ENCODE measurements at places on chromosomes 5 and 9.

DNA sequence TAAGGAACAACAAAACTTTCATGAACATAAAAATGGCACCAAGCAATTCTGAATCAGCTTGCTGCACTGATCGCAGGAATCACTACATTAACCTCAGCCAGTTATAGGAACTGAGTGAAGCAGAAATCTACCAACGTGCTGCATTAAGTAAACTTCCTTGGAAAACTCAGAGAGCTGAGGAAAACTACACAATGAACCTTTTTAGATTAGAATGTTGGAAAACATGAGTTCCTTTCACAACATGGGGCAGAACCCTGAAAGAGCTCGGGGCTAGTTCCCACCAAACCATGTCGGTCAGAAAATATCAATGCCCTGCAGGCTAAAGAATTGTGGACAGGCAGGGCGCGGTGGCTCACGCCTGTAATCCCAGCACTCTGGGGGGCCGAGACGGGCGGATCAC, 19.4 kb downstream of the ALDH7A1 start:
- no peak for DNase-seq

DNA sequence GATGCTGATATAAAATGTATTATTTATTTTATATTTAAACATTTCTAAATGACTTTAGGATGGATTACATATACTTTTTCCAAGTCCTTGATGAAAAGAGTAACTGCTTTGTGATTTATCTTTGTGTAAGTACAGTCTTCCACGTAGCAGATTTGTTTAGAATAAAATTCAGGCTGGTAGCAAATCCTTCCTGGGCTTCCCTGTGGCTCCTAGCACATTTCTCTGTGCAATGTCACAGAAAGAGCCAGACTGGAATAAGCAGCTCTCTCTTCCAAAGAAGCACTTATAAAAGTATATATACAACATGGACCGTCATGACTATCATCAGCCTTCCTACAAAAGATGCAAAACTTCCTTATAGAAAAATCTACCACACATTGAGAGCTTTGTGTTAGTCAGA, 388.6 kb downstream of the ACTL7B start:
- DNase-seq: no peak

GRCh38 chr5:122951658-122952057, 84.9 kb downstream of the PPIC start:
- no peak for DNase-seq

DNA sequence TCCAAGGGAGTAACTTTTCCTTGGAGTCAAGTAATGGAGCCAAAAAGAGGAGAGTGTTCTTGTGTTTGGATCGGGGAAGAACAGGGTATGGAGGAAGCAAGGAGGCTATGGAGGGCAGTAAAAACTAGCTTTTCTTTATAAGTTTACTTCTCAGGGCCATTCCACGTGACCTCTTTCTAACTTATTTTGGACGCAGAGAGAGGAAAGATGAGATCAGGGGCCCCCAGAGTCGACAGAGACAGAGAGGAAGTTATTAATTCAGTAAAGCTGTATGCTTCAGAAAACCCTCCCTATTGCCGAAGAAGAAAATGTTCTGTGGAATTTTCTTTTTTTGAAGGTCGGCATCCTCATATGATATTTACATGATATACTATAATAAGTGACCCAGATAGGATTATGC, 233.8 kb upstream of the MPDZ start:
- no peak for DNase-seq

- no peak for DNase-seq
These were observed 108.4 kb upstream of the FGF10 start for GRCh38 chr5:44497606-44498005.

- DNase-seq: no peak
These were observed 67.0 kb downstream of the NTRK2 start for GRCh38 chr9:84736536-84736935.

- DNase-seq: no peak
These were observed 53.5 kb upstream of the CNTLN start for GRCh38 chr9:17081351-17081750.

DNA sequence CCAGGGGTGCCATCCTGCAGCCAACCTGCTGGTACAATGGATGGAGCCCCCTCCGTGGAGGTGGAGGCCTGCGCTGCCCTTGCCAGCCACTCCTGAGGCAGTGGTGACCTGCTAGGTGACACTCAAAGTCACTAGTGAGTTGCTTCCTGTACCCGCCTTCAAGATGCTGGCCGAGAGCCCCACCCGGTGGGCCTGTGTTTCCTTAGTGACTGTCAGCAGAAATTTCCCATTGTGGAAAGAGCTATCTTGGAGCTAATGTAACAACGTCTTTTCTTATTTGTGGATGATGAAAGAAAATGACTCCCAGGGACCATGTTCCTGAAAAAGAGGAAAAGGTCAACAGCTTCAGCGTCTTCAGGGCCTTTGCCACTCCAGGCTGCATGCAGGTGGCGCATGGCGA, 117.0 kb upstream of the BOD1 start:
- DNase-seq: no peak

DNA sequence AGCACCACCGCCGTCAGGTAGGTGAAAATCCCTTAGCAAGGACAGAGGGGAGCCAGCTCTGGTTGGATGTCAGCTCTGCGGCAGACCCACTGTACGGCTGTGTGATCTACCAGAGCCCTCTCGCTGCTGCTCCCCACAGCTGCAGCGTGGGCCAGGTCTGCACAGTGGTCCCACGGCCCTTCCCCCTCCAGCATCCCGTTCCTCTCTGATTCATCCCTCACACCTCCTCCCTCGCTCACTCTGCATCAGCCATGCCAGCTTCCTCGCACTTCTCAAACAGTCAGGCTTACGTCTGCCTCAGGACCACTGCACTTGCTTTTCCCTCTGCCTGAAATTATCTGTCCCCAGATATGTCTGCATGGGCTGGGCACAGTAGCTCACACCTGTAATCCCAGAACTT, 26.6 kb upstream of the CFAP157 start:
- DNase-seq: no peak

DNA sequence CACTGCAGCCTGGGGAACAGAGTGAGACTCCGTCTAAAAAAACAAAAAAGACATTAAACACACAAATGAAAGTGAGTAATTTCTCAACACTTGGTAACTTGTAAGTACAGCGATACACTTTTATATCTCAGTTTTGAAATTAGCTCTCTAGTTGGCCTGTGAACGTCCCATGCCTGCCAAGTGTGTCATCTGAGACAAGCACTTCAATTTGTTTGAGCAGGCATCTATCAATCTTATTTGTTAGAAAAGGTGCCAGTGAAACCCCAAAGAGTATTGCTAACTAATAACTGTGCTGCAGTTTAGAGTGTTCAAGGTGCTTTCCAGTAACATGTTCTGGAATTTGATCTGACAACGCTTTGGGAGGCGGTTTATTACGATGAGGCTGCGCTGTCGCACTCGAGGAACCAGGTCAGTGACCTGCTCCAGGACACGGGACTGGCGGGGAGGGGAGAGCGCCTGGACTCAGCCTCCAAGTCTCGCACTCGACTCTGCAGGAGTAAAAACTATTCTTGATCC, 1.1 kb upstream of the SPIN1 start:
- no peak for DNase-seq

- no peak for DNase-seq
These were observed 6.9 kb downstream of the SUSD1 start for GRCh38 chr9:112168197-112168596.
